ENCODE measurements at places on chromosomes 13 and 19. TPM values are rescaled to one million over a fixed set of nuclear protein-coding genes. Genes with fewer than 3 reads are reported as not detected.

DNA sequence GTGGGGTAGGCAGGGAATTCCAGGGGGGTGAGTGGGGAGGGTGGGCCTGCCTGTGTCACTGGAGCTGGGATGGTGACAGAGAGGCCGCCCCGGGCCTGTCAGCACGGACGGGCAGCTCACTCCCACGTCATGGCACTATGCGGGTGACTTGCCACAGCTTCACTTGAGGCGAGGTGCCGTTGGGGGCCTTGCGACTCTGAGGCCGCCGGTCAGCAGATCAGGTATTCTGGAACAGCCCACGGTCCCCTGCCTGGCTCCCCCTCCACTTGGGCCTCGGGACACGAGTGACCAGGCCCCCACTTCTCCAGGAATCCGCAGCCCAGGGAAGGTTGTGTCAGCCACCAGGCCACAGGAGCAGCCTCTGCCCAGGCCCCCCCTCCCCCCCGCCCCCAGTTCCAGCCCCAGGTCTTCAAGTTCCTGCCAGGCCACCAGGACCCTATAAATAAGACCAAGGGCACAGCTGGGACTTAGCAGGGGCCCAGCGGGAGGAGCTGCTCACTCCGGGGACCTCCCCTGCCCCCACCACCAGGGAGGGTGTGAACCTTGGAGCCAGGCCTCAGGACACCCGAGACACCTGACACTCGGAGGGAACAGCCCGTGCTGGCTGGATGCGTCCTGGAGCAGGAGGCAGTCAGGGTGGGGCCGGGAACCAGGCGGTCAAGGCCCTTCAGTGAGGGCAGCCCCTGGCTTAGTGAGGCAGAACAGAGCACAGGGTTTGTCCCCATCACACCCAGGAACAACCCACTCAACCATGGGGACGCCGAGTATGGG lies 2.7 kb upstream of the MIDN start:
- peak overlapping the region; percentile 100 for H3K27ac ChIP-seq
- no peaks in the 10 kb centered on the region for H3K27me3 ChIP-seq
- no peaks in the 10 kb centered on the region for H3K36me3 ChIP-seq
- peaks cover 63% of the 10 kb centered on the region for H3K4me1 ChIP-seq
- DNase-seq: peak; percentile 82

COMP gene
- polyA plus RNA-seq: 2.4 TPM

DNA sequence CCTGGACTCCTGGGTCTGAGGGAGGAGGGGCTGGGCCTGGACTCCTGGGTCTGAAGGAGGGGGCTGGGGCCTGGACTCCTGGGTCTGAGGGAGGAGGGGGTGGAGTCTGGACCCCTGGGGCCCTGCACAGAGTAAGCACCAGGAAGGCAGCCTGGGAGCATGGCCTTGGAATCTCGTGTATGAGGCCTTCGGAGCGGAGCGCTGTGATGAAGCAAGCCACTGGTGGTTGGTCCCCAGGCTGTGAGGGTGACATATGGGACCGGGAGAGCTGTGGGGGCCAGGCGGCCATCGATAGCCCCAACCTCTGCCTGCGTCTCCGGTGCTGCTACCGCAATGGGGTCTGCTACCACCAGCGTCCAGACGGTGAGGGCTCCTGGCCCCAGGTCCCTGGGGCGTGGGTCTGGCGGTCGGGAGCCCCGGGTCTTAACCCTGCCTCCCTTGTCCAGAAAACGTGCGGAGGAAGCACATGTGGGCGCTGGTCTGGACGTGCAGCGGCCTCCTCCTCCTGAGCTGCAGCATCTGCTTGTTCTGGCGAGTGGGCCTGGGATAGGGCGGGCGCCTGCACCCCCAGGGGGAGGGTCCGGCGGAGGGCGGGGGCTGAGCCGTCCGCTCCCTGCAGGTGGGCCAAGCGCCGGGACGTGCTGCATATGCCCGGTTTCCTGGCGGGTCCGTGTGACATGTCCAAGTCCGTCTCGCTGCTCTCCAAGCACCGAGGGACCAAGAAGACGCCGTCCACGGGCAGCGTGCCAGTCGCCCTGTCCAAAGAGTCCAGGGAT lies 918 bp downstream of the TMEM190 start:
- no peak overlapping the region for H3K4me3 ChIP-seq
- DNase-seq: no peak
- peaks cover 45% of the 10 kb centered on the region for H3K27me3 ChIP-seq
- H3K4me1 ChIP-seq: peaks cover 5% of the 10 kb centered on the region

- peak overlapping the region; percentile 5 for H3K4me3 ChIP-seq
- no peaks in the 10 kb centered on the region for H3K36me3 ChIP-seq
- no peak overlapping the region for H3K27ac ChIP-seq
- H3K4me1 ChIP-seq: peaks cover 45% of the 10 kb centered on the region
- DNase-seq: no peak
- H3K27me3 ChIP-seq: peaks cover 52% of the 10 kb centered on the region
Measured at GRCh38 chr19:2252055-2252796, 3.1 kb downstream of the AMH start.

- DNase-seq: no peak
- H3K27ac ChIP-seq: no peak overlapping the region
- no peaks in the 10 kb centered on the region for H3K27me3 ChIP-seq
- no peaks in the 10 kb centered on the region for H3K4me1 ChIP-seq
- H3K36me3 ChIP-seq: no peaks in the 10 kb centered on the region
Measured at GRCh38 chr13:68888832-68889231, 1218.8 kb upstream of the ATXN8OS start.

- DNase-seq: no peak
- H3K36me3 ChIP-seq: no peaks in the 10 kb centered on the region
- H3K27ac ChIP-seq: no peak overlapping the region
- no peaks in the 10 kb centered on the region for H3K27me3 ChIP-seq
- H3K4me3 ChIP-seq: no peak overlapping the region
- H3K4me1 ChIP-seq: no peaks in the 10 kb centered on the region
Measured at GRCh38 chr13:66665991-66666390, 564.1 kb downstream of the PCDH9 start.

- DNase-seq: peak; percentile 31
- no peaks in the 10 kb centered on the region for H3K36me3 ChIP-seq
- H3K4me3 ChIP-seq: no peak overlapping the region
- H3K27me3 ChIP-seq: no peaks in the 10 kb centered on the region
Measured at GRCh38 chr13:97116754-97117153, 105.4 kb upstream of the MBNL2 start.

- peak overlapping the region; percentile 31 for H3K27ac ChIP-seq
- peaks cover 15% of the 10 kb centered on the region for H3K36me3 ChIP-seq
- peaks cover 36% of the 10 kb centered on the region for H3K4me1 ChIP-seq
- peaks cover 24% of the 10 kb centered on the region for H3K27me3 ChIP-seq
- DNase-seq: no peak
Measured at GRCh38 chr19:58562122-58563033, 4.0 kb upstream of the UBE2M start.

DNA sequence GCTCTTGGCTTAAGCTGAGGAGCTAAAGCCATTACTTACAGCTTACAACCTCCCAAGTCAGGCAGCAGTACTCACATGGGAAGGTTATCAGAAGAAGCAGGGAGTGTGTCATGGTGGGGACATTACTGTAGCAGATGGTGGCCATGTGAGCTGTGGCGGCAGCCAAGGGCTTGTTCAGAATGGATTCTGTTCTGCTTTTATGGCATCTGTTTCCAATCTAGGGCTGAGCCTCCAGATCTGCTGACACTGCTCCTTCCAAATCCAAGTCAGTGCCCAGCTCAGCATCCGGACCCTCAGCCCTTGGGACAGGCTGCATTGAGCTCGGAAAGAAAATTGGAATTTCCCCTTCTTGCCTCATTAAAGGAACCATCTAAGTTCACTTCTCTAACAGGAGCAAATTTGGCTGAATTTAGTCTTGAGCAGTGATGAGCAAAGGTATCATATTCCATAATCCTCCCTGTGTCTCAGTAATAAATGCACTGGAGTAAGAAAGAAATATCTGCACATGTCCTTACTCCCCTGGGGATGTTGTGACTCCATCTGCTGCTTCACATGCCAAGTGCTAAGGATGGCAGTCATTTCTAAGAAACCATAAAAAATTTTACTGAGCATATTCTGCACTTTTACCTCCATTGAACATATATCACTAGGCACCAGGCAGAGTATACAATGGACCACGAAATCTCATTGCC lies 73.9 kb downstream of the KCTD12 start:
- H3K36me3 ChIP-seq: no peaks in the 10 kb centered on the region
- no peak overlapping the region for H3K4me3 ChIP-seq
- peak; percentile 58 for DNase-seq
- H3K4me1 ChIP-seq: peaks cover 13% of the 10 kb centered on the region

DNA sequence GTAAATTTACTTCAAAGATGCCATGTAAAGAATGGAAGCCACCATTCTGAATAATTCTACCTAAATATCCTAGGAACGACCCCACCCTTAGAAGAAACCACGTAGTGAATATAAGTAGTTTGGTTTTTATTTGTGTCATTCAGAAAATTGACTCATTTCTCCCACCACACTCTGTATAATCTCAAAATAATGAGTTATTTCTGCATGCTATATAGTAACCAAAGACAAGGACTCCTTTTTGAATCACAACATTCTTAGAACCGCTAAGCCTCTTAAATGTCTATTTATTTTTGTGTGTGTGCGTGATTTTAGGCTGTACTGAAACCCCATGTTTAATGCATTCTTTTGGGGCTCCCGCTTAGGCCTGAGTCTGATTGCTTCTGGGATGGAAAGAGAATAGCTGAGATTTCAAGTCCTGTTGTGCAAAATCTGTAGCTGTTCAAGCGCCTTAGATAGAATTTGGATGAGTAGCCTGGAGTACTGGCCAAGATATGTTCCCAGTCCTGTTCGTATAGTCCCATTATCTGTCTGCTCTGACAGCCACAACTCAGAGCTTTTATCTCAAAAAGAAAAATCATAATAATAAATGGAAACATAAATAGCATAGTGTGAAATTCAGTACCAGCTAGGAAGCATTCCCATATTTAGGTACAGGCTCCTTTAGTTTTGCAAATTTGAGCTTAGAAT lies 532.4 kb upstream of the NBEA start:
- DNase-seq: no peak
- no peak overlapping the region for H3K27ac ChIP-seq
- H3K4me1 ChIP-seq: peaks cover 10% of the 10 kb centered on the region
- no peaks in the 10 kb centered on the region for H3K36me3 ChIP-seq
- no peaks in the 10 kb centered on the region for H3K27me3 ChIP-seq

- no peaks in the 10 kb centered on the region for H3K36me3 ChIP-seq
- peaks cover 7% of the 10 kb centered on the region for H3K4me1 ChIP-seq
- H3K4me3 ChIP-seq: no peak overlapping the region
- H3K27ac ChIP-seq: no peak overlapping the region
- no peaks in the 10 kb centered on the region for H3K27me3 ChIP-seq
- no peak for DNase-seq
Measured at GRCh38 chr13:59452189-59452890, 711.4 kb downstream of the DIAPH3 start.

GRCh38 chr13:61142506-61142905 lies 273.1 kb downstream of the PCDH20 start:
- H3K4me1 ChIP-seq: peaks cover 12% of the 10 kb centered on the region
- H3K36me3 ChIP-seq: no peaks in the 10 kb centered on the region
- no peak overlapping the region for H3K27ac ChIP-seq
- no peak overlapping the region for H3K4me3 ChIP-seq

CCNE1 gene
- 1.8 TPM for polyA plus RNA-seq

CYP4F22 gene
- polyA plus RNA-seq: not detected

IZUMO4 gene
- polyA plus RNA-seq: 8.6 TPM
